ENCODE measurements at places on chromosomes 3 and 15.

- DNase-seq: no peak
These were observed 100.2 kb upstream of the PRR23E start for GRCh38 chr3:127092776-127093175.

DNA sequence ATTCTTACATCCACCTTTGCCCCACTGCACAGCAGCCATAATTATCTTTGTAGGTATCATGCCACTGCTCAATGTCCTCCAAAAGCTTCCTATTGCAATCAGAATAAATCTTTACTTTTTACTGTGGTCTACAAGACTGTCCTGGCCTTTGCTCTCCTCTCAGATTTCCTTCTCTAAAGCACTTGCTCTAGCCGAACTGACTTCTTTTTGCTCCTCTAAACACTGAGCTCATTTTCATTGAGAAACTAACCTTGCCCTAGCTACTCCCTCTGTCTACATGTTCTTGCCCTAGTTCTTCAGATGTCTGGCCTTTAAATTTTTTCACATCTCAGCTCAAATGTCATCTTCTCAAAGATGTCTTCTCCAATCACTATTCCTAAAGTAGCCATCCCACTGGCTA is 342.8 kb downstream of the TBC1D5 start:
- DNase-seq: no peak

GRCh38 chr3:55300701-55301100 is 186.4 kb downstream of the WNT5A start:
- no peak for DNase-seq

DNA sequence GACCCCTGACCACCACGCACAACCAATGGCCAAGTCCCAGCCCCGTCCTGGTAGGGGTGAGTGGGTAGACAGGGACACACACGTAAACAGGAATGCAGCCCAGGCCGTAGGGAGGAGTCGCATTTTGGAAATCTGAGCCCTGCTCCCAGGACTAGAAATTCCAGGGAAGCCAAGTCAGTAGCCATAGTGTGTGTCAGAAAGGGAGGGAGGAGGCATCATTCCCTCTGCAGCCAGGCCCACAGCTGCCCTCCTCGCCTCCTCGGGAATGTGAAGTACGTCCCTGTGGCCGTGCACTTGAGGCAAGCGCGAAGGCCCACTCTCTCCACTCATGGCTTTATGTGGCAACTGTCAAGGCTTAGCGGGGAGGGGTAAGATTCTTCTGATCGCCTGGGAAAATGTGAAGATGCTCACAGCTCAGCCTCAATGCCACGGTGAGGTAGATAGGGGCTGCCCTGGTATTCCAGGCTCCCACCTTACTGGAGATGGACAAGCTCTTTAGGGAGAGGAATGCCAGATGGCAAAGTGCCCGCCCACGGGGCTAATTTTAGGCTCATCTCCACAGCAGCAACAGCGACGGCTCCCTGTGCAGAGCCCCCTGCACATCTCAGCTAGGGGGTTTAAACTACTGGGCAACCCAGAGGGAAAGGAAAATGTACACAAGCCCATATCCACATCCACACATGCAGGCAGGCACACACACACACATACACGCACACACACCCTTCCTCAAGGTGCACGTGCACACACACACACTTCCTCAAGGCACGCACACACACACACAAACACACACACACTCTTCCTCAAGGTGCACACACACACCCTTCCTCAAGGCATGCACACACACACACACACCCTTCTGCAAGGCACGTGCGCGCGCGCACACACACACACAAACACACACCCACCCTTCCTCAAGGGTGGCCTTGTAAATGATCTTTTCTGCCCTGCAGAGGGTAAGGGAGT is 65.5 kb downstream of the ADCY5 start:
- no peak for DNase-seq

DNA sequence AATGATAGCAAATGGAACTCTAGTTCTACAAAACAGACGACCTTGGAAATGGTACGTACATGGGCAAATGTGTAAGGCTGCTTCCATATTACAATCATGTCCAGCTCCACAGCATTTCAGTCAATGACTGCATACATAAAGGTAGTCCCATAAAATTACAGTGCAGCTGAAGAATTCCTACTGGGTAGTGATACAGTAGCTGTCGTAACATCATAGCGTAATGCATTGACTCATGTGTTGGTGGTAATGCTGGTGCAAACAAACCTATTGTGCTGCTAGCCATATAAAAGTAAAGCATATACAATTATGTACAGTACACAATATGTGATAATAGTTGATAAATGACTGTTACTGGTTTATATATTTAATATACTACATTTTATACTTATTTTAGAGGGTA is 18.5 kb downstream of the TTC23 start:
- DNase-seq: no peak

GRCh38 chr3:114480442-114480841 is 186.6 kb downstream of the TIGIT start:
- no peak for DNase-seq

DNA sequence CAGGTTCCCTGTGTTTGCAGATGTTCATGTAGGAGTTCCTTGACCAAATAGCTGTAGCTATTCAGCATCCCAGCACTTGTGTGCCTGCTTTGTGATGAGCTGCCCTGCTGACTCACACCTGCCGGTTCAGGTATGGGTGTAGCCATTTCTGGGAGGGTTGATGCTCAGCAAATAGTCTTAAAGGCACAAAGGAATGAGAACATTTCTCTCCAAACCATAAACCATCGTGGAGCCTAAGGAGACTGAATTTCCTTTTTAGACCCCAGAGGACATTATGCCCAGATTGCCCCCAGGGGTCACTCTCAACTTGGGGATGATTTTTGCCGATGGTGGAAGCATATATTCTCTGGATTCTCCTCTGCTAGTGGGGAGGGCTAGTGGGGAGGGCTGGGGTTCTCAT is 80.6 kb downstream of the ADAMTSL3 start:
- no peak for DNase-seq

DNA sequence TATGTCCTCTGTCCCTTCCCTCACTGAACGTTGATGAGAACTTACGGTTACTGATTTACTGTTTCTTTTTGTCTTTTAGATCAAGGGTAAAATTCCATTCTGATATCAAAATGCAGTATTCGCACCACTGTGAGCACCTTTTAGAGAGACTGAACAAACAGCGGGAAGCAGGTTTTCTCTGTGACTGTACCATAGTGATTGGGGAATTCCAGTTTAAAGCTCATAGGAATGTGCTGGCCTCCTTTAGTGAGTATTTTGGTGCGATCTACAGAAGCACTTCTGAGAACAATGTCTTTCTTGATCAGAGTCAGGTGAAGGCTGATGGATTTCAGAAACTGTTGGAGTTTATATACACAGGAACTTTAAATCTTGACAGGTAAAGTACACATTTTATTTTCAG is 990 bp downstream of the MYNN start:
- no peak for DNase-seq

DNA sequence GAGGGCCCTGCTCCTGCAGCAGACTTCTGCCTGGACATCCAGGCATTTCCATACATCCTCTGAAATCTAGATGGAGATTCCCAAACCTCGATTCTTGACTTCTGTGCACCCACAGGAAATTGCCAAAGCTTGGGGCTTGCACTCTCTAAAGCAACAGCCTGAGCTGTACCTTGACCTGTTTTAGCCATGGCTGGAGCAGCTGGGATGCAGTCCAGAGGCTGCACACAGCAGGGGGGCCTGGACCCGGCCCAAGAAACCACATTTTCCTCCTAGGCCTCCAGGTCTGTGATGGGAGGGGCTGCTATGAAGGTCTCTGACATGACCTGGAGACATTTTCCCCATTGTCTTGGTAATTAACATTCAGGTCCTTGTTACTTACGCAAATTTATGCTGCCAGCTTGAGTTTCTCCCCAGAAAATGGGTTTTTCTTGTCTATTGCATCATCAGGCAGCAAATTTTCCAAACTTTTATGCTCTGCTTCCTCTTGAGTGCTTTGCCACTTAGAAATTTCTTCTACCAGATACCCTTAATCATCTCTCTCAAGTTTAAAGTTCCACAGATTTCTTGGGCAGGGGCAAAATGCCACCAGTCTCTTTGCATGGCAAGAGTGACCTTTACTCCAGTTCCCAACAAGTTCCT is 11.8 kb upstream of the MYO5A start:
- DNase-seq: no peak

DNA sequence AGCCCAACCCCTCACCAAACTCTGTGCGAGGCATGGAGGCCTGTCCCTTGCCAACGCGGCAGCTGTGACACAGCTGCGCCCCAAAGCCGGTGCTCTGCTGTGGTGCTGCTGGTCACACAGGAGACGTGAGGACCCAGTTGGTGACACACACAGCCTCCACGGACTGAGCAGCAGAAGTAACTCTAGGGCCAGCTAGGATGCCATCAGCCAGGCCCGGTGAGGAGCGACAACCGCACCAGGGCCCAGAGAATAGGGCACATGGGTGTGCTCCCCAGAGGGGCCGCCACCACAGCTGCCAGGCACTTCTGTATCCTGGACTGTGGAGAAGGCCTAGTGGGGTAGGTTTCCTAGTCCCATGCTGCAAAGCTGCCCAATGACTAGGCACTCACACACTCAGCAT is 10.7 kb downstream of the ZXDC start:
- no peak for DNase-seq

GRCh38 chr15:63387748-63388493 is 6.3 kb upstream of the CA12 start:
- DNase-seq: no peak

DNA sequence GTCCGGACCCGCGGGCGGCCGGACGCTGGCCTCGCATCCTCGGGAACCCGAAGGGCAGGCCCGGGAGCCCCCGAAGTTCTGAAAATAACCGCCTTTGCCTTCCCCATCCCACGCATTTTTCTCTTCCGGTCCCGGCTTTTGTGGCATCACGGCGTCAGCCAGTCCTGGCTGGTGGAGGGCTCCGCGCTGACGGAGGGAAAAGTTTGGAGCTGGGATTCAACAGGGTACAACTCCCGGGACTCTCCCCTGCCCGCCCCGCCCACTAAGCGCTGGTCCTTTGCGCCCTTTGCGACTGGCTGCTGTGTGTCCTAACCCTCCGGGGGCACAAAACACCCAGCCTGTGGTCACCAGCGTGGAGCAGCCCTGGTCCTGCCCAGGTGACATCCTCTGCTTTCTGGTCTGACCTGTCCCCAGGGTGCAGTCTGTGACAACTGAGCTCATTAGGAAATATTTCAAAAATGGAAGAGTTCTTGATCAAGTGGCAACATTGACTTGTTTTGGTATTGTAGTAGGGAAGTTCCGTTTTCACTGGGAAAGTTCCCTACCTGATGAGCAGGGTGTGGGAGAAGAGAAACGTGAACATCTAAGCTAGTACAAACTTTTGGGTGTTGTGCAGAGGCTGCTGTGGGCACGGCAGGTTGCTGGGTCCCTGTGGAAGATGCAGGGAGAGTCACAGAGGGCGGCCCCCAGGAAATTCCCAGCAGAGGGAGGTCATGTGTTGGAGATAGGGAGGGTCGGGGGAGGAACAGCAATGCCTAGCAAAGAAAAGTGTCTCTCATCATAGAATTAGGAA is 775 bp downstream of the ARNT2 start:
- DNase-seq: no peak

GRCh38 chr15:48796930-48797329 is 13.9 kb downstream of the CEP152 start:
- DNase-seq: no peak

- no peak for DNase-seq
These were observed 524.9 kb downstream of the ZNF385D start for GRCh38 chr3:21226086-21226485.

DNA sequence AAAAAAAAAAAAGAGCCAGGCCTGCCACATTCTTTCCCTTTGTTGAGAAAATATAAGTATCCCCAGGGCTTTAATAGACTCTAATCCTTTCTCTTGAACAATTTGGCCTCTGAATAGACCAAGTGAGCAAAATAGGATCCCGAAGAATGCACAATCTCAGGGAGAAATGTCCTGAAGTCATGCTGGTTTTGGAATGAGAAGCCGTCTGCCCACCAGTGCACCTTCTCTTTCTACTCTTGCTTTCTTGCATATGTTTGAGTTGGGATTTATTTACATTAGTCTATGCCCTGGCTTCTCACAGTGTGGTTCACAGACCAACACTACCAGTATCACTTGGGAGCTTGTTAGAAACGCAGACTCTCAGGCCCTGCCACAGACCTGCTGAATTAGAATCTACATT is 153.0 kb downstream of the ZNF621 start:
- DNase-seq: no peak

DNA sequence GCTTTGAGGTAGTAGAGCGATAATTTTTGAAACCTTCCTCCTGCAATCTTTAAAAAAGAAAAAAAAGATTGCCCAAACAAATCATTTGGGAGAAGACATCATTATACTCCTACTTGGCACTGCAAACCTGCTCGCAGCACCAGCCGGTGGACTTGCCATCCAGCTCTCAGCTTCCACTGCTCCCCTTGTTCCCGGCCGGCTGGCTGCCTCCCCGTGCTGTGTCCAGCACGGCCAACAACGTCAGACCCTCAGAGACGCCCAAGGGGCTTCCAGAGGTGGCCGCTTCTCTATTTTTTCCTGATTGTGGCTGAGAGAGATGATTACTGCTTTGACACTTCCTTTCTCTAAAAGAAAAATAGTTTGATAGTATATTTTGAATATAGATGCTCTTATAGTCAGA is 3.0 kb upstream of the BFSP2 start:
- no peak for DNase-seq

GRCh38 chr3:38039899-38040261 is 872 bp downstream of the DLEC1 start:
- peak; percentile 62 for DNase-seq

DNA sequence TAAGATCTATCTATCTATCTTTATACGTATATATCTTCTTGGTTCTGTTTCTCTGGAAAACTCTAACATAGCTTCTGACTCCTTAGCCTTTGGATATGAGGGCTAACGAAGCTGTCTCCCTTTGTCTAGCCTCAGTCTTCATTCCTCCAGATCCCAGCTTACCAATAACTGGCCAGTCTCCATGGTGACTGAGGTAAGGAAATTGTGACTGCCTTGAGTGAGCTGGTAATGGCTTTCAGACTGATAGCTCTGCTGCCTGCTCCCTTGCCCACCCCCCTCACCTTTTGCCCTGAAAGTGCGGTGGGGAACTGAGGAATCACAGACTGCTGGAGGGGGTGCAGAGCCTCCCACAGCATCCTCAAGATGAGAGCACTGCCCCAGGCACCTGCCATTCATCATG is 65.8 kb upstream of the ABHD17C start:
- no peak for DNase-seq
